ENCODE measurements at places on chromosomes 13 and 19.

DNA sequence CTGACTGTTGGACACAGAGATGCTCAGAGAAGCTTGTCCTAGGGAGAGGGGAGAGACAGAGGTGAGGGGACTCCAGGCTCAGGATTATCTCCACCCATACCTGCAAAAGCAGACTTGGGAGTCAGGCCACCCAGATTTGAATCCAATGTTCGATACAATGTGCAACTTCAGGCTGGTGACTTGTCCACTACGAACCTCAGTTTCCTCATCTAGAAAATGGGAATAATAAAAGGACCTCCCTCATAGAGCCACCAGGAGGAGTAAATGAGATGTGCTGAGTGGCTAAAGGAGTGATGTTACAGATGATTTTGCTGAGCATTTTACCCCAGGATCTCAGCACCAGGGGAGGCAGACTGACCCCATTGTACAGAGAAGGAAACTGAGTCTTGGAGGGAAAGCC is 25.0 kb downstream of the PRKD2 start:
- DNase-seq: no peak

- no peak for DNase-seq
These were observed 49.2 kb downstream of the SMARCA4 start for GRCh38 chr19:11010041-11010440.

DNA sequence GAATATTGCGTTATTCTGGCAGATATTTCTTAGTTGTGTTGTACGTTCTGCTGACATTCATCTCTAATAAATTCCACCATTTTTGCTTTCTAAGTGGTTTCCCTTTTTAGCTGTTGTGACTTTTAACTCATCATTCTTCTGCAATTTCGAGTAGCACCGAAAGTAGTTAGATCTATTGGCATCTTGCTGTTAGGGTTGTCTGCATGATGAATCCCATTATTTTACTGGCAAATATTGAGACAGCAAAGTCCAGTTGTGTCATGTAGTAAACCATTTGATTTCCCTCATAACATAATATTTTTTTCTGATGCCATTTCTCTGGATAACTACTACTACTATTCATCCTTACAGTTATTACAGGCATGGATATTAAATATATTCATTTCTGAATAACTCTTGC is 143.9 kb downstream of the SLITRK1 start:
- DNase-seq: no peak

GRCh38 chr13:85261757-85262346 is 537.4 kb downstream of the SLITRK6 start:
- DNase-seq: peak; percentile 66

DNA sequence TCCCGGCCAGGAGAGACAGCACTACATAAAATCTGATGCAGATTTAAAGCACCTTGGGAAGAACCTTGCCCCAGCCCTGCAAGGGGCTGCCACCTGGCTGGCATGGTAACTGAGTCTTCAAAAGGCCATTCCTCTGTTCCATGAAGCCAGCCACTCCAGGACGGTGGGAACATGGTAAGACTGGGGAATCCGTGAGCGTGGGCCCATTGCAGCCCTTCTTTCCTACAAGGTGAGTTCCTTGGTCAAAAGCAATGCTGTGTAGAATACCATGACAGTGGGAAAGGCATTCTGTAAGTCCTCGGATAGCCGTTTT is 121.3 kb downstream of the SOX1 start:
- no peak for DNase-seq

GRCh38 chr19:45283443-45284033 is 32.5 kb downstream of the MARK4 start:
- DNase-seq: no peak

DNA sequence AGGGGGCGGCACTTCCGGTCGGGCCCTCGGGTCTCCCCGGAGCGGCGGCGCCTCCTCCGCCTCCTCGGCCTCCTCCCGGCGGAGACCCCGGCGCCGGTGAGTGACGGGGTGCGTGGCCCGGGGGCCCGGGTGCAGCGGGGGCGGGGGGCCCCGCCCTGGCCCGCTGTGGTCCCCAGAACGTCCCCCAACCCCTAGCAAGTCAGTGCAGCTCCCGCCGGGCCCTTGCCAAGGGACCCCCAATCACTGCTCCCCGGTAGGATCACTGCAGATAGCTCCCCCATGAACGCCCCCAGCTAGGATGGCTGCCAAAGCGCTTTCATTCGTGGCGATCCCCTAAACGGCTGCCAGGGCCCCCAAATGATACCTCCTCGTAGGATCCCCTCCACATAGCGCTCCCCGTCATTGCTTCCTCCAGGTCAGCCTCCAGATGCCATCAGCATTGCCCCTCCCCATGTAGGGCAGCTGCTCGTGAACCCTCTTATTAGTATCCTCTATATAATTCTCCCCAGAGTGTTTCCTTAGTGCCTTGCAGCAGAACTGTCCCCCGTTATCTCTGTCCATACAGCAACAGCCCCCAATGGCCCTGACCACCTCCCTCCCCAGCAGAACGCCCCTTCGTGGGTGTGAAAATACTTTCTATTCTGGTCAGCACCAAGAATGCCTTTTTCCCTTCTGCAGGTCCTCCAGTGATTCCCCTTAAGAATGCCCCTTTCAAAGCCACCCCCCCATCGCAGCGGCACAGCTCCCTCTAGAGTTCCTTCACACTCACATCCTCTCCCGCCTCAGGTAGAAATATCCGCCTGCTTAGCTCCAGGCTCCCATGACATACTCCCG is at the start of gene ZNF865:
ZNF865 (plus strand) TSS at position 11 of the 834 bp plus-strand sequence. CDS start 7,972 bp downstream, outside the sequence.
- peak; percentile 92 for DNase-seq

DNA sequence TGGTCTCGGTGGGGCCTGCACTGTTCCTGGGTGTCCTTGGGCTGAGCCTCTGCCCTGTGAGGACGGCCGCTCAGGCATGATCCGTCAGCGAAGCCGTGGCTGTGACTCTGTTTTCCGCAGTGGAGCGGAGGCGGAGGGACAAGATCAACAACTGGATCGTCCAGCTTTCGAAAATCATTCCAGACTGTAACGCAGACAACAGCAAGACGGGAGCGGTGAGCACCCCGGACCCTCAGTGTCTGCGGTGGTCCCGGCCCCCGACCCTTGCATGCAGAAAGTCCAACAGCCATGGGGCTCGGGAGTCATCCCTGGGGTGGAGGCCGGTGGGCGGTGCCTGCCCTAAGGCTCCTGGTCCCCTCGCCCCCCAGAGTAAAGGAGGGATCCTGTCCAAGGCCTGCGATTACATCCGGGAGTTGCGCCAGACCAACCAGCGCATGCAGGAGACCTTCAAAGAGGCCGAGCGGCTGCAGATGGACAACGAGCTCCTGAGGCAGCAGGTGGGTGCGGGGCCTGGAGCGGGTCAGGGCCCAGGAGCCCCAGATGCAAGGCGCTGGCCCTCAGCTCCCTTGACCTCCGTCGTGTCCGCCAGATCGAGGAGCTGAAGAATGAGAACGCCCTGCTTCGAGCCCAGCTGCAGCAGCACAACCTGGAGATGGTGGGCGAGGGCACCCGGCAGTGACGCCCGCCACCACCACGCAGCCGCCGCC is 3.6 kb upstream of the HAMP start:
- no peak for DNase-seq

GRCh38 chr19:480016-480855 is 16.1 kb upstream of the MADCAM1 start:
- DNase-seq: peak; percentile 47

- DNase-seq: peak; percentile 22
These were observed 50.1 kb downstream of the CEP89 start for GRCh38 chr19:32921624-32922023.

DNA sequence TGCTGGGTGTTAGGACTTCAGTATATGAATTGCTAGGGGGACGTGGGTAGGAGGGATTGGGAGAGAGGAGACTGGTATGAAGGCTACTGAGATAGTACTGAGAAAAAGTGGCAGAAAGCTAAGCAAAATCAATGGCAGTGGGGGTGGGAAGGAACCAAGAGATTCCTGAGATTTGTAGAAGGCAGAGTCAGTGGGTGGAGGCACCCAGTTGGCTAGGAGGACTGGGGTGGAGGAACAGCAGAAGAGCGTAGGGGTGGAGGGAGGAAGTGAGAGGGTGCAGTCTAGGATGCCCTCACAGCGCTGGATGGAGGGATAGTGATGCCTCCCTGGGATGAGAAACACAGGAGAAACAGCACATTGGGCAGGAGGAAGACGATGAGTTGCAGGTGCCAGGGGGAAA is 5.6 kb upstream of the MEDAG start:
- no peak for DNase-seq

- no peak for DNase-seq
These were observed 145.1 kb downstream of the PCCA start for GRCh38 chr13:100234006-100234405.

DNA sequence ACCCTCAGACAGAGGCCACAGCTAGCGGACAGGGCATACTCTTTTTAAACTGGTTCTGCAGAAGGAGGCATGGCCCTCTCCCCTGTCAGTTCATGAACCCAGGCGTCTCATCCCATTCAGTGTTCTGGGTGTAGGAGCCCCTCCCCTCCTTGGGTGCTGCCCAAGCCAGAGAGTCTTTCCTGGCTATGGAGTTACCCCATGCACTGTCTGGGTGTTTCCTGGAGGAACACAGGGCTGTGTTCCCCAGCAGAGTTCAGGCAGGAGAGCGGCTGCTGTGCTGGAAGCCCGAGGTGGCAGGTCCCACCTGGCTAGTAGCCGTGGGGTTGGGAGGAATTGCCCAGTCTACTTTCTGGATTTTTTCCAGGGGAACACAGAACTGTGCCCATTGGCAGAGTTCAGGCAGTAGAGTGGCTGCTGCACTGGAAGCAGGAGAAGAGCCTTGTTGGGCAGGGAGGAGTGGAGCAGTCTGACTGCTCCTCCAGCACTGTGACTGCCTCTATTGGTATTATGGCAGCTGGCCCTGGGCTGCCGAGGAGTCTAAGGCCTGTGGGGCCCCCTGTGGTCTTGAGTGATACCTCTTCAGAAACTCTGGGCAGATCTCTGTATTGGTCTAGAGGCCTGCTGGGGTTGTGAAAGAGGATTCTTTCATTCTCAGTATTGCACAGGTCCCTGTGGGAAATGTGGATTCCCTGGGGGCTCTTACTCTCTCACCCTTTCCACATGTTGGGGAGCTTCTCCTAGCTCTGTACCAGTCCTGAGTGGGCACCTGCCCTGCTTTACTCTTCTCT is 168.3 kb downstream of the PCDH20 start:
- DNase-seq: no peak

DNA sequence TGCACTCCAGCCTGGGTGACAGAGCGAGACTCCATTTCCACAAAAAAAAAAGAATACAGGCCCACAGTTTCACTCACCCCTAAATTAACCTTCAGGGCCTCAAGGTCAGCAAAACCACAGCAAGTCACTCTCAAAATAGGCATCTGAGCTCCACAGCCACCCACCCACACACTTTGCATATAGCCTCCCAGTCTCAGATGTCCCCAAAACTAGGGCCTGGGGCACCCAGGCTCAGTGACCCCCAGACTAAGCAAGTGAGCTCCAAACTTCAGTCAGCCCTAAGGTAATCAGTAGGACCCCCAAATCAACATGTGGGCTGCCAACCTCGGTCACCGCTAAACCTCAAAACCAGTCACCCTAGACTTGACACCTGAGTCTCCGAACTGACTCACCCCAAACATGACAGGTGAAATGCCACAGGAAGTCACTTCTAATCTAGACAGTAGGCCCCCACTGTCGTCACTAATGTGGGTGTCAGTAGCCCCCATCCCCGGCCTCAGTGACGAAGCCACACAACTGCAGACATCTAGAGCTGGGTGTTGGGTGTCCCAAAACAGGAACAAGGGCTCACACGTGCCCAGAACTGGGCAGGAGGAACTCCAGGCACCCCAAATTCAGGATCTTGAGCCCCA is 13.9 kb downstream of the RABAC1 start:
- DNase-seq: peak; percentile 97

- DNase-seq: peak; percentile 87
These were observed 21.7 kb upstream of the ZNF429 start for GRCh38 chr19:21483589-21484170.

Data from Karpas-422 (cell line).